H1 (cell line): ENCODE measurements at places on chromosomes 7 and 10. TPM values are rescaled to one million over a fixed set of nuclear protein-coding genes. Genes with fewer than 3 reads are reported as not detected.

EPHB4 gene
- total RNA-seq: 113 and 122 TPM in 2 replicates

SLC37A3 gene
- total RNA-seq: 47.3 and 58.2 TPM in 2 replicates

ZNF804B gene
- not detected in 2 replicates for total RNA-seq

ZNF679 gene
- not detected in 2 replicates for total RNA-seq

GRCh38 chr7:75985518-75986146 is 8.8 kb downstream of the TMEM120A start:
- DNase-seq: no peak
- peaks cover 14% of the 10 kb centered on the region for H3K4me1 ChIP-seq
- H3K36me3 ChIP-seq: peaks cover 39% of the 10 kb centered on the region; the same call in 1 of the 2 replicates

GRCh38 chr7:84746353-84746752 is 440.5 kb downstream of the SEMA3D start:
- H3K27me3 ChIP-seq: no peaks in the 10 kb centered on the region
- H3K27ac ChIP-seq: no peak overlapping the region
- DNase-seq: no peak
- H3K36me3 ChIP-seq: no peaks in the 10 kb centered on the region
- H3K4me1 ChIP-seq: no peaks in the 10 kb centered on the region

GRCh38 chr7:96347471-96347870 is 25.6 kb upstream of the SLC25A13 start:
- no peaks in the 10 kb centered on the region for H3K27me3 ChIP-seq
- no peak overlapping the region for H3K4me3 ChIP-seq
- no peak for DNase-seq
- no peaks in the 10 kb centered on the region for H3K36me3 ChIP-seq
- no peaks in the 10 kb centered on the region for H3K4me1 ChIP-seq

DNA sequence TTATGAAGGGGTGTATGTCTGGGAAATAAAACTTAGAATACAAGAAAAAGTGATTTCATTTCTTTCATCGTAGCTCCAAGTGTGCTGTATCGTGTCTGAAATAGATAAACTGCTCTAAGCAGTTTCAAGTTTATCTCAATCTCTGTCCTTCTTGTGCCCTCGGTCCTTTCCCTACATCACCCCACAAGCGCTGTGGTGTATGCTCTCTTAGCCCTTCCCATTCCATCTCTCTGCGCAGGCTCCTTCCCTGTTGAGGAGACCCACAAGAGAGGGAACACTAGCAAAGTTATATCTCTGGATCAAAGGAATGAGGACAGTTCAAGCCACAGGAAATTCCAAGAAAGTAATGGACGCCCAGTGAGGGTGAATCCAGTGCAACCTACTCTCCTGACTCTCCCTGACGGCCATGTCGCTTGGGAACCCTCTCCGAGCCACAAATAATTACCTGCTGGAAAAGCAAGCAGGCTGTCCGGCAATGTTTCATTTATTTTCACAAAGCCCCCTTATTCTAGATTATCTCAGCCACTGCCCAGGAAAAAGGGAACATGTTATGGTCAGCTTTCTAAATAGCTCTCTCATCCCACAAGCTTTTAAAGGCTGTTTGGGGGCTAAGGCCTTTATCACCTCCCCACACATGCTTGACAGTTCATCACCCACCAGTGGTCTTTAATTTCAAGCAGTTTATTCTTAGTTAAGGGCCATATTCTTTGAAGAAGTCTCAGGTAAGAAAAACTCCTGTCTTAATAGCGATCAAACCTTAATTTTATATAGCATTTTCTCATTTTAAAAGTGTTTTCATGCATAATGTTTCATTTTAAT is 34.8 kb downstream of the LRRC4 start:
- H3K27ac ChIP-seq: no peak overlapping the region
- peaks cover 15% of the 10 kb centered on the region for H3K4me1 ChIP-seq
- no peak for DNase-seq

DNA sequence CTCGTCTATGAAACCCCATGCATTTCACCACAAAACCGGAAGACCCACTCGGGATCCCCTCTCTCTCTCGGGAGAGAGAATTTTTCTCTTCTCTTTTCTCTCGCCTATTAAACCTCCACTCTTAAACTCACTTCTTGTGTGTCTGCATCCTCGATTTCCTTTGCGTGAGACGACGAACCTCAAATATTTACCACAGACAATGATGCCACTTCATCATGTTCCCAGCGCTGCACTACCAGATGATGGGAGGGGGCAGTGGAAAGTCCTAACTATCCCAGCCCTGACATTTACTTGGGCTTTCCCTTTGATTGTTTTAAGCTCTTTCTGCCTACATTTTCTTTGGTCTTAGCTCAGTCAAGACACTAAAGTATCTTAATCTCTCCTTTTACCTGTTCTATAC is 906.7 kb downstream of the GRID1 start:
- H3K27me3 ChIP-seq: no peaks in the 10 kb centered on the region
- no peak for DNase-seq
- H3K36me3 ChIP-seq: no peaks in the 10 kb centered on the region
- H3K27ac ChIP-seq: no peak overlapping the region

RASSF4 gene
- total RNA-seq: 12.3 and 14.5 TPM in 2 replicates

DNA sequence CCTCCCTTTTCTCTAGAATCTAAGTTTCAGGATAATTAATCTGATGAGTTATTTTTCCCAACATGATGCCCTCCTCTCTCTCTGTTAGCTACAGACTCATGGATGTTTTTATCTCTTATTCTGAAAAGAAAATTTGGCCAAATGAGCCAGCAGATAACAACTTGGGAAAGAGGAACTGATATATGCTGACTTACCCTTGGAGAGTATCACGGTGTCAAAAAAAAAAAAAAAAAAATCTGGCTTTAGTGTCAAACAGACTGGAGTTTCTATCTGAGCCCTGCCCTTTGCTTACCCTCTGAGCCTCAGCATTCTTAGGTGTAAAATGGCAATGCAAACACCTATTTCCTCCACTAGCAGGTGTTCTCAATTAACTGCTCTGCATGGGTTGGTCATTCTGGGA is 190.4 kb downstream of the AHR start:
- no peaks in the 10 kb centered on the region for H3K27me3 ChIP-seq
- H3K4me3 ChIP-seq: no peak overlapping the region
- DNase-seq: no peak
- no peaks in the 10 kb centered on the region for H3K36me3 ChIP-seq

ATG9B gene
- total RNA-seq: 2.3 and 2.6 TPM in 2 replicates

GRCh38 chr10:71618598-71618997 is 101.0 kb downstream of the C10orf105 start:
- no peak for DNase-seq
- no peaks in the 10 kb centered on the region for H3K27me3 ChIP-seq
- H3K36me3 ChIP-seq: no peaks in the 10 kb centered on the region
- H3K4me1 ChIP-seq: peaks cover 21% of the 10 kb centered on the region

UBE2H gene
- total RNA-seq: 62.2 and 62.6 TPM in 2 replicates

GRCh38 chr7:12859761-12860160 is 172.3 kb downstream of the ARL4A start:
- no peaks in the 10 kb centered on the region for H3K4me1 ChIP-seq
- H3K27ac ChIP-seq: no peak overlapping the region

- no peaks in the 10 kb centered on the region for H3K36me3 ChIP-seq
- no peak overlapping the region for H3K4me3 ChIP-seq
- no peaks in the 10 kb centered on the region for H3K4me1 ChIP-seq
- no peak overlapping the region for H3K27ac ChIP-seq
Observed at GRCh38 chr7:121219026-121219425, 109.8 kb upstream of the WNT16 start.

DNA sequence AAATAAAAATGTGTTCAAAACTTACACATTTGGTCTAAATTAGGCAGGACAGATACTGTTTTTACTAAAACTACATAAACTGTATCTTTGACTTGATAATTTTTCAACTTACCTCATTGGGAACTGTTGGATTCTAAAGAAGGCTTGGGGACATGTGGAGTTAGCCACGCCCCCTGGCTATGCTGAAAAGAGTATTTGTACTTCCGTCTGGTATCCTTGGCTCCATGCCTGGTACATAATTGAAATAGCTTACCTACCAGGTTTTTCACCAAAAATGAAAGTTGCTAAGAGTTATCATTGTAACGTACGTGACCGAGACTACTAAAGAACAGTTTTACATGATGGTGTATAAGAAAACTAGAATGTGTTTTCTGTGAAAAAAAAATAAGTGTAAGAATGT is 604.8 kb upstream of the IGFBP3 start:
- H3K4me1 ChIP-seq: no peaks in the 10 kb centered on the region
- no peaks in the 10 kb centered on the region for H3K36me3 ChIP-seq
- no peak overlapping the region for H3K4me3 ChIP-seq
- H3K27ac ChIP-seq: no peak overlapping the region
- no peak for DNase-seq

PKD1L1 gene
- 0.22 and 0.25 TPM in 2 replicates for total RNA-seq

GRCh38 chr7:53426145-53426750 is 390.8 kb downstream of the POM121L12 start:
- H3K36me3 ChIP-seq: no peaks in the 10 kb centered on the region
- no peak overlapping the region for H3K4me3 ChIP-seq
- no peak for DNase-seq
- H3K4me1 ChIP-seq: no peaks in the 10 kb centered on the region

DNA sequence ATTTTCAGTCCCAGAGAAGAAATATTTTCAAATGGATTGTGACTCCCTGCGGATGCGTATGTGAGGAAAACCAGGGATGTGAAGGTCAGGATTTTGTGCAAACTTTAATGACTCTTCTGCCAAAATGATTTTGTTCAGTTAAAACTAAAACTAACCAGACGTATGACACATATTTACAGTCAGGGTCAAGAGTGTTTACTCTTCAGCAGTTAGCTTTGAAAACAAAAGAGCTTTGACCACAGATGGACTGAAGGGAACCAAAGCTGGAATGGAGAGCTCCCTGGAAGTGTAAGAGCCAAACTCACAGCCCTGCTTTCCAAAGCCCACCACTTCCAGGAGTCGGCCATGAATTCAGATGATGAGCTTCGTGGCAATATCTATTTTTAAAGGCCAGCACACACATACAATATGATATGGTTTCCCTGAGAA is 15.5 kb downstream of the SVIL start:
- H3K4me3 ChIP-seq: no peak overlapping the region
- H3K27me3 ChIP-seq: no peaks in the 10 kb centered on the region
- no peak overlapping the region for H3K27ac ChIP-seq

HIPK2 gene
- total RNA-seq: 24.3 and 24.4 TPM in 2 replicates

DNA sequence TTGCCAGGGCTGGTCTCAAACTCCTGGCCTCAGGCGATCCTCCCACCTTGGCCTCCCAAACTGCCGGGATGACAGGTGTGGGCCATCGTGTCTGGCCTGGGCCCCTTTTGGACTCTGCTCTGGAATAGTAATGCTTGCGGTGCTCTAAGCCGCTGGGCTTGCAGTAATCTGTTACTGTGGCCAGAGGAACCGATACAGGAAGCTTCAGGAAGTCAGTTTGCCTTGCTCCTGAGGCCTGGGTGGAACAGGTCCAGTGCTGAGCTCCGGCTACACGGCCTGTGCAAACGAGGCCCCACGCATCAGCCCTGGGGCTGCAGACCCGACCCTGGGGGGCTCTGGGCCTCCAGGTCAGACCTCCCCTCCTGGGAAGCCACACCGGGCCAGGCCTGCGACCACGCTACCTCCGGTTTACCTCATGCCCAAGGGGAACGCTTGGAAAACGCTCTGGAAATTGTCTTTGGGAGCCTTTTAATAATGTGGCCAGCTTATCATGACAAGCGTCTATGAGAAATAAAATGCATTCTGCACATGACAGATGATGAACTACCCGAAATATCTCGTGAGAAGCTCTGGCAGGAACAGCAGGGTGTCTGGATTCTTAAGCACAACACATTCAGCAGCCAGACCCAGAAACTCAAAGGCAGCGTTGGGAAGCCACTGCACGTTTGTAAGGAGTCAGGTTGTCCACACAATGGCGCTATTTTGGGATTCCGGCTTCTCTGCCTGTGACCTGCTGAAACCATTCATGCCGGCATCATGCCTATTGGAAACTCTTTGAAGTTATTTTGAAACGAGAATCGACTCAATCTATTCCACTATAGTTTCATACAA is 10.1 kb upstream of the ADAP1 start:
- H3K4me3 ChIP-seq: no peak overlapping the region
- no peak for DNase-seq
- H3K27ac ChIP-seq: no peak overlapping the region
- H3K4me1 ChIP-seq: peaks cover 2% of the 10 kb centered on the region; the same call in 1 of the 2 replicates

- H3K4me1 ChIP-seq: no peaks in the 10 kb centered on the region; the same call in 1 of the 2 replicates
- H3K27ac ChIP-seq: no peak overlapping the region
- no peak overlapping the region for H3K4me3 ChIP-seq
- peak; percentile 68 for DNase-seq
Observed at GRCh38 chr10:29304264-29304994, 15.6 kb downstream of the LYZL1 start.

SEMA4G gene
- total RNA-seq: 7.1 and 7.6 TPM in 2 replicates

DNA sequence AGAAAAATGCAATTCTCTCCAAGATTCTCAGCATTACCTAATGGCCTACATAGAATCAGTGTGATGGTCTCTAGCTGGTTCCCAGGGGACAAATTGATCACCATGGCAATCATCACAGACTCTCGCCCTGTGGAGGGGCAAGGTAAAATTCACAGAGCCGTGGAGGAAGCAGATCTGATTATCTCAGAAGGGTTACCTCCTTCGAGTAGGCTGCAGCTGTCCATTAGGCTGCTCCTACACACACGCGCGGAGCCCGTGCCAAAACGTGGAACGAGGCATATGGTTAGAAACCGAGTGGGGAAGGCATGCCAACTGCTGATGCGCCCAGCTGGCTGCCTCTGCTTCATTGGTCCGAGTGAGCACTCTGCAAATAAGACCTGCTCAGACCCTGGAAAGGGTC is 52.8 kb upstream of the PTER start:
- H3K27ac ChIP-seq: no peak overlapping the region
- H3K4me1 ChIP-seq: peaks cover 16% of the 10 kb centered on the region

BHLHA15 gene
- 2.7 and 3.5 TPM in 2 replicates for total RNA-seq

CARD11 gene
- 29.8 and 33.4 TPM in 2 replicates for total RNA-seq

CPA2 gene
- total RNA-seq: 0.31 TPM in 1 of 2 replicates, not detected in the other

AS3MT gene
- 10.3 and 10.4 TPM in 2 replicates for total RNA-seq
